GM12878 (cell line): ENCODE measurements at places on chromosomes 4 and X. TPM values are rescaled to one million over a fixed set of nuclear protein-coding genes. Genes with fewer than 3 reads are reported as not detected.

Gene ARHGEF6
- 18.8 and 18.9 TPM in 2 replicates for total RNA-seq

Gene TADA2B
- total RNA-seq = 12.0 TPM in 2 replicates

DNA sequence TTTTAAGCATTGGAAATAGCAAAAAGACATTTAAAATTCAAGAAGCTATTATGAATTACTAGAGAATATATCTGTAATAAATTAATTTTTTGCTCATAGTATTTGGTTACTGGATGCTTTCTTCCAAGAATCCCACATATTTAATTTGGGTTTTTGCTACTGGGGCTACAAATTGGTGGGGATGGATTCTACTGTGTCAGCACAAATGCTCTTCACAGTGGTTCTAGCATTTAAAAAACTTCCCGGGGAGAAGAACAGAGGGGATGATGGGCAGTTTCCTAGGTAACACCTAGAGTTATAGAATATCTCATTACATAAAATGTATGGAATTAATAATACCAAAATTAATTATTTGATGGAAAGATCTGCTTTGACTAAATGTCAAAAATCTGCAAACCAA, 68.9 kb upstream of the PRPS2 start:
- DNase-seq = no peak

DNA sequence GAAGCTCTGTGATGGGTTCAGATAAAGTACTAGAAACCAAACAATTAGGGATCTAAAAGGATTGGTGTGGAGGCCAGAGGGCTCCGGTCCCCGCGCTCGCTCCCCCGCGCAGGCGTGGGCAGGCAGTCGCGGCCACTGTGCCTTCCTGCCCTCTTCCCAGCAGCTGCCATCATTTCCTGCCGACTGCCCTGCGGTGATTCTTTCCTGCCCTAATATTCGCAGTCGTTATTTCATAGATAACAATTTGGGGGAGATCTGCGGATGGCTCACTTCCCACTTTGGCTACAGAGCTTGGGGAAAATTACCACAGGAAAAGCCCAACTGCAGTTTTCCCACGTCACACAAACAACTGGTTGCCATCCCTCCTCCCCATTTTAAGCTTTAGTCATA, 2.2 kb downstream of the GRIA2 start:
- no peak for DNase-seq

- DNase-seq = no peak
Observed at GRCh38 chr4:90071289-90072235, 55.6 kb upstream of the CCSER1 start.

DNA sequence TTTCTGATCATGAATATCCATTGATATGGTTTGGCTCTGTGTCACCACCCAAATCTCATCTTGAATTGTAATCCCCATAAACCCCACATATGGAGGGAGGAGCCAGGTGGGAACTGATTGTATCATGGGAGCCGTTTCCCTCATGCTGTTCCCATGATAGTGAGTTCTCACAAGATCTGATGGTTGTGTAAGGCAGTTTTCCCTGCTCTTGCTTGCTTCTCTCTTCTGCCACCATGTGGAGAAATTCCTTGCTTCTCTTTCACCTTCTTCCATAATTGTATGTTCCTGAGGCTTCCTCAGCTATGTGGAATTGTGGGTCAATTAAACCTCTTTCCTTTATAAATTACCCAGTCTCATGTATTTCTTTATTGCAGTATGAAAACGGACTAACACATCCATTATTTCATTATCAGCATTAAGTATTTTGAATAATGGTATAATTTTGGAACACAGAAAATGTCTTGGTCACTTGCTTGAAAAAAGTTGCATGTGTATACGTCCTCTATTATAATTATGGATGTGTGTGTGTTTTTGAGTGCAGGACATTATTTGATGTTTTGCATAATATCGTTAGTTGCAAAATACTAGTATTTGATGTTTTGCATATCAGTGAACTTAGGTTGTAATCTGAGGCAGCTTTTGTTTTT, 334.6 kb downstream of the PCDH10 start:
- no peak for DNase-seq

DNA sequence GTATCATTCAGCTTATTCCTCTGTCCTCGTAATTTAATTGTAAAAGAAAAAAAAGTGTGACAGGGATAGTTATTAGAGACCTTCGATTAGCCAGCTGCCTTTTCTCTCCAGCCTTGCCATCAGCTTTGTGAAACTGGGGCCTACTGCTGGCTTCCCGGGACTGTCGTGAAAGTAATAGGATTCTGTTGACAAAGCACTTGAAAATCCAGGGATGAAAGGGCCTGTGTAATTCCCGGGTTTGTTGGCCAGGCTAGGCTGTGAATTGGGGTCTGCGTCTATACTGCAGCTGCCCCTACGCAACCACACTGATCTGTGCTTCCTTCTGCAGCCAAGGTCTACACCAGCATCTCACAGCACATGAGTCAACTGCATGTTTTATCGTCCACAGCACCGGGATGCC, 120.4 kb upstream of the SCML1 start:
- DNase-seq = no peak

DNA sequence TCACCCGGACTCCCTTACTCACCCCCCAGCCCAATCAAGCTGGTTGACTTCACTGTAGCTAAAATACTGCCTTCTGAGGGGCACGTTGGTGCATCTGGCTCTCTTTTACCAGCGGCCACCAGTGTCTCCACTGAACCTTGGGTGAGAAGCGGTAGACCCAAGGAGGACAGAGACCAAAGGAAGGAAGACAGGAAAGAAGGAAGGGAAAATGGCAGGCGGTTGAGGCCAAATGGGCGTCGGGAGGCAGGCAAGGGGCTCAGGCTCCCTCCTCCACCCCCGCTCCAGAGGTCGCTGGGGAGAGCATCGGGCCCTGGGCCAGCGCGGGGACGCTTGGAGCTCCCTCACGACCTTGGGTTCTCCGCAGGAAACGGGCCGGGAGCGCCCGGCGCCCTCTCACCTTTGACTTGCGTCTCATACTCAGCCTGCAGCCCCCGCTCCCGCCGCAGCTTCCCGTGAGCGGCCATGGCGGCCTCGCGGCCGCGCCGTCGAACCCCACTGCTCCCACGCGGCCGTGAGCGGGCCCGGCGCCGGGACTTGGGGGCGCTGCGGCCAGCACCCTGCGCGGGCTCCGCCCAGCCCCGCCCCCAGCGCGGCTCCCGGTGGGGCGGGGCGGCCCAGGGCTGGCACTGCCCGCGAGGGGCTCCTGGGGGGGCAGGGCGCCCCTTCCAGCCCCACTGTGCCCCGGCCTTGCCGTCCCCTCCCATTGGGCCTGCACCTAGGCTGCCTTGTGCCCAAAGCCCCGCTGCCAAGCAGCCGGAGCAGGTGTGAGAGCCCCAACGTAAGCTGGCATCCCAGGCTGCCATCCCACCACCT, at the start of gene ARHGAP4:
ARHGAP4 (minus strand) TSS at position 526 of the 813 bp plus-strand sequence; CDS start at position 464, 62 bp downstream.
- DNase-seq = no peak

- DNase-seq = no peak
Observed at GRCh38 chr4:154503598-154503997, 12.0 kb upstream of the DCHS2 start.
